ENCODE measurements at places on chromosomes 13 and 19. TPM values are rescaled to one million over a fixed set of nuclear protein-coding genes. Genes with fewer than 3 reads are reported as not detected.

ZNF223 gene
- 2.8 TPM for total RNA-seq

ACP7 gene
- total RNA-seq, result 0.05 TPM

CEACAM21 gene
- not detected for total RNA-seq

TMEM272 gene
- total RNA-seq, result not detected

ZNF470 gene
- total RNA-seq, result 1.1 TPM

ZSCAN1 gene
- not detected for total RNA-seq

All from A549 treated with Mapracorat at 1 μM for 4 hours (cell line).